ENCODE measurements at places on chromosomes 16 and 17.

GRCh38 chr16:68490829-68491575, 42.7 kb upstream of the SMPD3 start:
- DNase-seq: no peak

- no peak for DNase-seq
Measured at GRCh38 chr16:21950782-21951521, 2.2 kb upstream of the UQCRC2 start.

DNA sequence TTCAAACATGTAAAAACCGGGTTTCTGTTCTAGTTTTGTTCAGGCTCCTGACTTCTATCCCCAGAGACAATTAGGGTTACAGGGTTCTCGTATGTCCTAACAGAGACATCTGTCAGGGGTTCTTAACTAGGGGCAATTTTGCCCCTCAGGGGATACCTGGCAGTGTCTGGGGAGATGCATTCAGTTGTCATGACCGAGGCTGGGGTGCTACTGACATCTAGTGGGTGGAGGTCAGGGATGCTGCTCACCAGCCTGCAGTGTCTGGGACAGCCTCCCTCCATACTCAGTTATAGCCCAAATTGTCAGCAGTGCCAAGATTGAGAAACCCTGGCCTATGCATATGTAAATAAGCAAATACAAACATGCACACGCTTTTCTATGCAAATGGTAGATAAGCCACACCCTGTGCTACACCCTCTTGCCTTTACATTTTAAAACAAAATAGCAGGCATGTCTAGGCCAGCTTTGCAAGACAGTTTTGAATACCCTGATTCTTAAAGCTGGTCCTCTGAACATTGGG, 37.4 kb downstream of the CLEC16A start:
- no peak for DNase-seq

- DNase-seq: no peak
Measured at GRCh38 chr16:30113031-30113710, at the start of gene GDPD3. Gene GDPD3, minus strand, starts transcription at chr16:30113537. Its CDS starts 59 bp downstream, at chr16:30113478.

DNA sequence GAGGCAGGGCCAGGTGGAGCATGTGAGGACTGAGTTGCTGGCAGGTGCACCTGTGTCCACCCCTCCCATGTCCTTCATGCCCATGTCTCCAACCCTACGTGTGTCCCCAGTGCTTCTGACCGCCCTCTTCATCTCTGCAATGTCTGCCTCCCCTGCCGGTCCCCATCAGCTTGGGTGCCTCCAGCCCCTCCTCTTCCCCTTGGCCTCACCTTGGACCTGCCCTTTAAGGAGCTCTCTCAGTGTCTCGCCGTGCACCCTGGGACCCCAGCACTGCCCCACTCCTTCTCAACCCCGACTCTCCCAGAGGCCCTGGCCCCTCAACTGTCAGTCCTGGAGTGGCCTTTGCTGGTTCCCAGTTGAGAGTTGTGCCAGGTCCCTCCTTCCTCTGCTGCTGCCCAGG, 15.0 kb downstream of the RIPOR1 start:
- DNase-seq: no peak

DNA sequence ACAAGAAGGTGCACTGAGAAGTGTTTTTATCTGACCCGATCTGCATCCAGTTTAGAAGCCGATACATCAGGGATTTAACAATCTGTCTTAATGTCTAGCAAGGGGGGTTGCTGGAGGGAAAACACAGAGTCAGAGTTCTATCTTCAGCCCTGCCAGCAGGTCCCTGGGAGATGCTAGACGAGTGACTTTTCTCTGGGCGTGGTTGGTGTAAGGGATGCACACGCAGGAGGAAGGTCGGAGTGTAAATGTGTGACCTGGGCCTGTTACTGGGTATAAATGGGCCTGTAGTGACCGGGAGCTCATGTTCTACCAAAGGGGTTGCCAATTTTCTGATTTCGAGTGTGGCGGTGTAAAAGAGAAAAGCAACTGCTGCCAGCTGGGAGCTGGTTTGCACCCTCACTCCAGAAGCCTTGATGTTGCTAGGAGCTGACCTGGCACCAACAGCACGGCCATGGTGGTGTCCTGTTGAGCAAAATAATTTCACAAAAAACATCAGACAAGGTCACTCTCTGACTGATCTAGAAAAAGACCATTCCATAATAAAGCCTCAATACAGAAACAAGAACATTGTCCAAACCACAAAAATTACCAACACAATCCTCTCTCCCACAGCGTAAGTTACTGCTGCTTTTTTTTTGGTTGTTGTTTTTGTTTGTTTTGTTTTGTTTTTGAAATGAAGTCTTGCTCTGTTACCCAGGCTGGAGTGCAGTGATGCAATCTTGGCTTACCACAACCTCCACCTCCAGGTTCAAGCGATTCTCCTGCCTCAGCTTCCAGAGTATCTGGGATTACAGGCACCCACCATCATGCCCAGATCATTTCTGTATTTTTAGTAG, 1.3 kb upstream of the KCTD13 start:
- DNase-seq: no peak

DNA sequence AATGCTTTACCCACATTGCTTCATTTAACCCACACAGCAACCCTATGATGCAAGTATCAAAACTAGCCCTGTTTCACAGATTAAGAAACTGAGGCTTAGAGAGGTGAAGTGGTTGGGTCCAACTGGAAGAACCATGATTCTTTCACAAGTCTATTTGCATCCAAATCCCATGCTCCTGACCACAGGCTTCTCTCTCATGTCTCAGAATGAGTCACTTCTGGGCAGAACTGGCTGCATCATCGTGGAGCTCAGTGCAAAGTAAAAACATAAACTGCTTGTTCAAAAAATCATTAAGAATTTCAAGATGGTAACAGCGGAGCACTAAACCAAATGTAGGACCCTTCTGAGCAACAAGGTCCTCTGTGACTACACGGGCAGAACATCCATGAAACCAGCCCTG, 20.2 kb upstream of the CES1 start:
- DNase-seq: no peak

GRCh38 chr17:70961341-70961740, 792.0 kb downstream of the KCNJ2 start:
- DNase-seq: no peak

GRCh38 chr16:67170168-67170948, at the start of gene NOL3:
Gene NOL3, plus strand, starts transcription at chr16:67170538.
- DNase-seq: no peak

GRCh38 chr17:73510981-73511718, 133.1 kb downstream of the SDK2 start:
- DNase-seq: no peak

DNA sequence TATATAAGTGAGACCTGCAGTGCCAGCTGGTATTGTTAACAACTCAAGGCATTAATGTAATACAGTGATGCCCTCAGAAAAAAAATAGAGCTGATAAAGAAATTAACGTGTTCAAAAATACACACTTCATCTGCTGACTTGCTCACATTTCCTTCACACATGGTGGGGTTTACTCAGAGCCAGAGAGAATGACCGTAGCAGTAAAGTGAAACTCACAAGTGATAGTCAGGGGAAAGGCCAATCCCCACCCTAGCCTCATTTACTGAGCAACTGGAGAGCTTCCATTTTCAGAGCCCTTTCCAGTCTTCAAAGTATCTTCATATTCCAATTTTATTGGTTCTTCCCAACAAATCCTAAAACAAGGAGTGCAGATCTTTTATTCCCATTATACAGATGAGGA, 74.0 kb upstream of the HLF start:
- no peak for DNase-seq

GRCh38 chr17:69218986-69219385, 9.6 kb downstream of the ABCA10 start:
- DNase-seq: no peak

- DNase-seq: no peak
Measured at GRCh38 chr16:1182316-1182671, 29.4 kb downstream of the CACNA1H start.

DNA sequence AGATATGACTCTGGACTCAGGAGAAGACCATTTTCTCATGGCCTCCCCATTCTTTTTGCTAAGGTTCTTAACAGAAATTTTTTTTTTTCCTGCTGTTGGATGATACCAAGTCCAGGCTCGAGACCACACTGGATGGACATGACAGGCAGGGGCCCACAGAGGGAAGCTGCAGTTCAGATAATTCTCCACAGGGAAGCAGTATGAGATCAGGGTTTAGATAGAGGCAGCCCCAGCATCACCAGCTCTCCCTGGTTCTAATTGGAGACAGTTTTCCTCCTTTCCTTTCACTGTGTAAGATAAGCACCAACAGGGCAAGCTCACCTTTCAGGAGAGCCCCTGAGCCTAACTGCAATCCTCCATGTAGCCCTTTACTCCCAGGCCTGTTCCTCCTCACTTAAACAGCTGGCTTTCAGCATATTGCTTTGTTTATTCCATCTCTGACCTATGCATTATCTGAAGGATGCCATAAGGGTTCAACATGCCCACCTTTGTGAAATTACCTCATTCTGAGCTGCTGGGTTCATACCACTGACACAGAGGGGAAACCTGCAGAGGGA, 108.1 kb downstream of the SNX11 start:
- DNase-seq: no peak

- no peak for DNase-seq
Measured at GRCh38 chr17:59332749-59333377, 1.4 kb downstream of the YPEL2 start.

DNA sequence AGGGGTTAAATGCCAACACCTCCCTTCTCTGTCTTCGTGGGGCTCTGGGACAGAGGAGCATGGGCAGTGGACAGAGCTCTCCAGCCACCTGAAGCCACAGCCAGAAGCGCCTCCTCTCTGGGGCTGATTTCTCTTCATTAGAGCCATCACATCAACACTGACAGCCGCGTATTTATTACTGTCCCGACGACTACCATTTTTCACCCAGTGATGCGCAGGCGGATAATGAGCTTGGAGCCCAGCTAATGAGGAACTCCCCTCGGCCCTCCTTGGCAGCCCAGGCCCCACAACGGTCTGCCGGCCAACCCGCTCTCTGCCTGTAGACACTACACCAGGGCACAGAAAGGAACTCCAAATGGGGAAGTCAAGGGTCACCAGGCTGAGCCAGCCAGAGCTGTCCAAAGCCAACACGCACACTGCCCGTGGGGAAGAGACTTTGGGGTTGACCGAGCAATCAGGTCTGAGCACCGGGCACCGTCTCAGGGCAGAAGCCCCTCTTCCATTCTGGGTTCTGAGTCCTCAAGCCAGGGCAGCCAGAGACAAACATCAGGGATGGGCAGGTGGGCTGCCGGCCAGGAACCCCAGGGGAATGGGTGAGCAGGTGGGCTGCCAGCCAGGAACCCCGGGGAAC, 13.2 kb downstream of the SDK2 start:
- DNase-seq: no peak

- DNase-seq: no peak
Measured at GRCh38 chr16:17343728-17344127, 127.0 kb downstream of the XYLT1 start.

Measured in cortex of kidney (tissue), 1 donor.